Neural cell (in vitro differentiated cells): ENCODE measurements at places on chromosomes 3 and 15. TPM values are rescaled to one million over a fixed set of nuclear protein-coding genes. Genes with fewer than 3 reads are reported as not detected.

The SLC27A2 gene
- 3.5 and 3.7 TPM in 2 replicates for polyA plus RNA-seq

The MORF4L1 gene
- 1,505 and 1,595 TPM in 2 replicates for polyA plus RNA-seq

The ATP13A5 gene
- polyA plus RNA-seq: 0.28 TPM in 1 of 2 replicates, not detected in the other

The XIRP1 gene
- not detected in 2 replicates for polyA plus RNA-seq

The CHRNB4 gene
- polyA plus RNA-seq: not detected in 2 replicates

The DNAH12 gene
- 1.6 and 1.8 TPM in 2 replicates for polyA plus RNA-seq

The XPC gene
- polyA plus RNA-seq: 21.9 and 29.6 TPM in 2 replicates

The NEK10 gene
- polyA plus RNA-seq: 17.6 and 29.7 TPM in 2 replicates

The CFAP91 gene
- 12.5 and 14.2 TPM in 2 replicates for polyA plus RNA-seq

The POLQ gene
- polyA plus RNA-seq: 0.10 and 0.16 TPM in 2 replicates

The UACA gene
- polyA plus RNA-seq: 0.10 and 5.1 TPM in 2 replicates

The BTLA gene
- polyA plus RNA-seq: not detected in 2 replicates

The CIB2 gene
- 22.6 and 32.4 TPM in 2 replicates for polyA plus RNA-seq

The IGSF11 gene
- 1.2 and 1.3 TPM in 2 replicates for polyA plus RNA-seq

The CCDC54 gene
- not detected in 2 replicates for polyA plus RNA-seq

The PLCH1 gene
- polyA plus RNA-seq: 12.1 and 13.5 TPM in 2 replicates

The POMGNT2 gene
- 25.7 and 29.8 TPM in 2 replicates for polyA plus RNA-seq

The KBTBD13 gene
- not detected in 2 replicates for polyA plus RNA-seq

The MYD88 gene
- polyA plus RNA-seq: 0.14 TPM in 1 of 2 replicates, not detected in the other

The CCR3 gene
- polyA plus RNA-seq: not detected in 2 replicates

The RTP1 gene
- 2.0 and 2.3 TPM in 2 replicates for polyA plus RNA-seq

The CLDN11 gene
- polyA plus RNA-seq: 0.98 TPM in 1 of 2 replicates, not detected in the other

The TEX55 gene
- polyA plus RNA-seq: not detected in 2 replicates

The THSD4 gene
- polyA plus RNA-seq: 0.46 and 1.3 TPM in 2 replicates

The SEMA3G gene
- polyA plus RNA-seq: not detected in 2 replicates

The TMEM108 gene
- polyA plus RNA-seq: 2.1 and 2.9 TPM in 2 replicates

The FBXO40 gene
- not detected in 2 replicates for polyA plus RNA-seq

The CNTN3 gene
- 24.0 and 31.8 TPM in 2 replicates for polyA plus RNA-seq

The RBP2 gene
- not detected in 2 replicates for polyA plus RNA-seq

The MAGEL2 gene
- 7.4 and 10.4 TPM in 2 replicates for polyA plus RNA-seq

The CFAP44 gene
- 4.3 and 7.3 TPM in 2 replicates for polyA plus RNA-seq

The ADCY5 gene
- polyA plus RNA-seq: 7.7 and 8.4 TPM in 2 replicates

The MCCC1 gene
- polyA plus RNA-seq: 29.6 and 32.9 TPM in 2 replicates

The MYNN gene
- polyA plus RNA-seq: 27.0 and 28.1 TPM in 2 replicates

The FAM98B gene
- 8.9 and 12.7 TPM in 2 replicates for polyA plus RNA-seq

The GOLGA8S gene
- not detected in 2 replicates for polyA plus RNA-seq

The HLTF gene
- 108 and 164 TPM in 2 replicates for polyA plus RNA-seq

The LSG1 gene
- polyA plus RNA-seq: 25.6 and 35.5 TPM in 2 replicates

The CDC25A gene
- polyA plus RNA-seq: 9.8 and 12.3 TPM in 2 replicates

The ROBO1 gene
- 183 and 202 TPM in 2 replicates for polyA plus RNA-seq

The SNRPA1 gene
- 34.7 and 53.6 TPM in 2 replicates for polyA plus RNA-seq

The THRB gene
- 1.7 TPM in 1 of 2 replicates, not detected in the other for polyA plus RNA-seq

The NPAP1 gene
- 0.10 and 0.40 TPM in 2 replicates for polyA plus RNA-seq

The APOD gene
- not detected in 2 replicates for polyA plus RNA-seq

The JAGN1 gene
- 22.5 and 26.5 TPM in 2 replicates for polyA plus RNA-seq

The IL17RB gene
- 0.83 and 2.2 TPM in 2 replicates for polyA plus RNA-seq

The A4GNT gene
- not detected in 2 replicates for polyA plus RNA-seq
